Liver (tissue), 10 donors: ENCODE measurements at places on chromosomes 13 and 19. TPM values are rescaled to one million over a fixed set of nuclear protein-coding genes. Genes with fewer than 3 reads are reported as not detected.

MUC16 gene
- total RNA-seq, result under 0.01 TPM

PNMA8A gene
- total RNA-seq, result 0.17 TPM

FXYD3 gene
- not detected for total RNA-seq

LMTK3 gene
- total RNA-seq, result 0.08 TPM

CGB3 gene
- total RNA-seq, result not detected

MLNR gene
- not detected for total RNA-seq

CERS1 gene
- not detected for total RNA-seq

GPR180 gene
- total RNA-seq, result 8.3 TPM

KLF1 gene
- total RNA-seq, result 234 TPM

CCL25 gene
- total RNA-seq, result not detected

TJP3 gene
- total RNA-seq, result 6.0 TPM
